SK-N-DZ (cell line): ENCODE measurements at places on chromosomes 16 and 17.

DNA sequence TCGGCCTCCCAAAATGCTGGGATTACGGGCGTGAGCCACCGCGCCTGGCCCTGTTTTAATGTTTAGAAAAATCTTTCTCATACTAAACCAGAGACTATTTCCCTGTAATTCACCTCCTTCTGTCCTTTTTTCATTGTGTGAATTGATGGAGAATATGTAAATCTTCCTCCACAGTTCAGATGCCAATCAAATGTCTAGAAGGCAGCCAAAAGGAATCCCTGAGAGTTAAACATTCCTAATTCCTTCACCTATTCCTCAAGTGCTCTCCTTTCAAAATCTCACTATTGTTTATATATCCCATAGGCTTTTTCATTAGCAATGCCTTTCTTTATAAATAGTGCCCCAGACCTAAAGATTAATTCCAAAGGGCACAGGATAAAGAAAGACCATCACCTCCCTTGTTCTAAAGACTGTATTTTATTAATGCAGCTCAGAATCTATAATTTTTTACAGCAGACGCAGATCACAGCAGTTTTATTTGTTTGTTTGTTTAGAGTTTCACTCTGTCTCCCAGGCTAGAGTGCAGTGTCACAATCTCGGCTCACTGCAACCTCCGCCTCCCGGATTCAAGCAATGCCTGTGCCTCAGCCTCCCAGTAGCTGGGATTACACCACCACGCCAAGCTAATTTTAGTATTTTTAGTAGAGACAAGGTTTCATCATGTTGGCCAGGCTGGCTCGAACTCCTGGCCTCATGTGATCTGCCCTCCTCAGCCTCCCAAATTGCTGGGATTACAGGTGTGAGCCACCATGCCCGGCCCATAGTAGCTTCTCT is 30.5 kb downstream of the COPZ2 start:
- no peak for DNase-seq

DNA sequence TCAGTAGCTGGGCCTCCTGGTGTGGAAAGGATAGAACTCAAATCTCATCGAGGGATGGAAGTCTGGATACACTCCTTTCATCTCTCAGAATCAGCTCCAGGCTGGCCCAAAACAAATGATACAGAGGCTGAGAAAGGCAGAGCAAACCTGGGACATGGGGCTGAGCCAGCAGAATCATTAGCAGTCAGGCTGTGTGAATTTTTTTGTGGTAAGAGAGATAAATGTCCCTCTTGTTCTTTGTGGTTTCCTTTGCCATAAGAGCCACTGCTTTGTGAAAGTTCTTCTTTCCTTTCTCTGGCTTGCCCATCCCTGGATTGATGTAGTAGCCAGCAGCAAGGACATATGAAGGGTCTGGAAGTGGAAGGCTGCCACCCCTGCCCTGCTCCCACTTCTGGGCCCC is 146.2 kb downstream of the CDH13 start:
- no peak for DNase-seq

DNA sequence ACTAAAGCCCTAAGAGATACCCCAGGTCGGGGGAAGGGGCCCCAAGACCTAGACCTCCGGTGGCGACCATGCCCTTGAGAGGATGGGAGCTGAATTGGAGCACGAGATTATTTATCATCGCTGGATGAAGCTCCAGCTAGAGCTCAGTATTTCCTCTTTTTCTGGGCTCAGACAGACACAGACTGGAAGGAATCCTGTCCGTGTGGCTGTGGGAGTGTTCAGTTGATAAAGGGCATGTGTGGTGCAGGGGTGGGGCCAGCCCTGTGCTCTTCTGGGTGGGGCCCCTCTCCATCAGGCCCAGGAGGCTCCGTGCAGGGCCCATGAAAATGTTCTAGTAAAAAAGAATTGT is 6.3 kb upstream of the CBX4 start:
- no peak for DNase-seq

DNA sequence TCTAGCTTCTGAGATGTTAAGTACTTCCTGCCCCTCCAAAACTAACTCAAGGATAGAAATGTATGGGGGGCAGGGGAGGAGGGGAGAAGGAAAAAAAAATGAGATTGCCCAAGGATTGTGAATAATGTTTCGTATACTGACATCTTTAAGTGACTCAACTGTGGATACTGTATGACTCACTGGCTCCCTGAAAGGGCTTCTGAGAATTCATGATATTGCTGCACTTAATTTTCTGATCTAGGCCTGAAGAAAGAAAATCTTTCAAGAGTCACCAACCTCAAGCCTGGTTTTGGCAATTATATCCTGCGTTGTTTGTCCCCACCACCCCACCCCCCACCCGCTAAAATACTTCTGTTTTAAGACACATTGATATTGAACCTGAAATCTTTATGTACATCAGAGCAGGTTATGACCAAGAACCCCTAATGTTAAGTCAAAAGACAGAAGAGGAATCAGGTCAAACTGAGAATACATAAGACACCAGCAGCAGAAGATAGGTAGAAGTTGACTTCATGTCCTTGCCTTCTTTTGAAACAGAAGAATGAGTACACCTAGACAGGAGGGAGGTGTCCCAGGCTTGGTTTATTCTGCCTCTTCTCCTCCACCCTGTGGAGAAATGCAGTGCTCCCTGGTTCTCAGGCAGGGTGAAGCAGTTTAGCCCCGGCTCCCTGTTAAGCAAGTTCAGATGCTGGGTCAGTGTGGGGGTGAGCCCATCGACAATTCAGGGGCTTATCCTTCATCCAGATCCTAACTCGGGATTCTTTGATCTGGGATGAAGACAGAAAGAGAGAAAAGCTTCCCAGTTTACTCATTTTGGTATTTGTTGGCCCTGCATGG is 3.3 kb upstream of the FBXL20 start:
- DNase-seq, result no peak

- DNase-seq, result no peak
Measured at GRCh38 chr16:15810411-15810810, 46.4 kb downstream of the MYH11 start.

GRCh38 chr16:81758376-81758775 is 20.7 kb upstream of the PLCG2 start:
- DNase-seq, result no peak

DNA sequence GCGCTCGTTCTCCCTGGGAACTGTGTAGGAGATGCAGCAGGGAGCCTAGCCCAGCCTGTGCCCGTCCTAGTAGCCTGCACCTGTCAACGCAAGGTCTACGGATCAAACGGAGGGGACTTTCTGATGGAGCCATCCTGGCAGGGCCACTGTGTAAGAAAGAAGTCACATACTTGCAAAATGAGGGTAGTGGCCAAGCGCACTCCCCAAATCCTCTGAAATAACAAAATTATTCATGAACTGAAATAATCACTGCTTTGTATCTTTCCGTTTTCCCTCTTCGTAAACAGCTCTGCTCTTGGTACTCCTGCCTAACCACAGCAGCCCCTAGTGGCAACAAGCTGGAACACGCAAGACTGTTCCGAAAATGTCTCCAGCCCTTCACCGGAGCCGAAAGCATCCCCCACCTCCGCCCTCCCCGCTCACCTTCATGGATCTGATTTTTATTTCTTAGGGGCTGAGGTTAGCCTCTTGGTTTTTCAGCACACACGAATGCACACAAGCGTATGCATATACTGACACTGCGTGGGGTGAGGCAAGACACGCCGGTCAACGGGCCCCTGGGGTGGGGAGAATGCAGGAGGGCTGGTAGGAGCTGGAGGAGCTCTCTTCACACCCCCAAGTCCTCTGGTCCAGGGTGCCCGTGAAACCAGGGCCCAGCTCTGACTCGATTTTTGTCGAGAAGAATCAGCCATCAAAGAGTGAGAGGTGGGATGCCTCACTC is 100.8 kb downstream of the ABCC12 start:
- DNase-seq, result peak; percentile 40

DNA sequence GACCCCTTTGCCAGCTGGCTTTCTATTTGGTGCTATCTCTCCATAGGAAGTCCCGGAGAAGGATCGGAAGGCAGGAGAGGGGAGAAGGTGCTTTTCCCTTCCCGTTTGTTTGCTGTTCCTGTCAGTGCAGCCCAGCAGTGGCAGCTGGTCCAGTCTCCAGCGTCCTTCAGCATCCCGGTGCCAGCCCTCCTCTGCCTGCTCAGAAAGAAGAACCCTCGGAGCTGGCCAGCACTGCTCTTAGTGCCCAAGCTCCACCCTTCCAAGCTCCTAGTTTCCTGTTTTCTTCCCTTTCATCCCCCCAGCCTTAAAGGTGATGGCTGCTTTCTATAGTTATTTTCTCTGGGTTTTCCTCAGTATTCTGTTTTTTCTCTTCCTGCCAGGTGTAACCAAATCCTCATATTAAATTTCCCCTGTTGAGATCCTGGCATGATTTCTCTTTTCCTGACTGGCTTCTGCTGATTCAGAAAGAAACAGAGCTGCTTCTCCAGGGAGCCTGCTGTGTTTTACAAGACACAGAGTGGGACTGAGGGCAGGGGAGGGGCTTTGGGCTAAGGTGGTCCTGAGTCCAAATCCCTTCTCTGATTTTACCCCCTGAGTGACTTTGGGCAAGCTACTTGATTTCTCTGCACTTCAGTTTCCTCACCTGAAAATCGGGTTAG is 186.8 kb downstream of the COPRS start:
- DNase-seq, result no peak

DNA sequence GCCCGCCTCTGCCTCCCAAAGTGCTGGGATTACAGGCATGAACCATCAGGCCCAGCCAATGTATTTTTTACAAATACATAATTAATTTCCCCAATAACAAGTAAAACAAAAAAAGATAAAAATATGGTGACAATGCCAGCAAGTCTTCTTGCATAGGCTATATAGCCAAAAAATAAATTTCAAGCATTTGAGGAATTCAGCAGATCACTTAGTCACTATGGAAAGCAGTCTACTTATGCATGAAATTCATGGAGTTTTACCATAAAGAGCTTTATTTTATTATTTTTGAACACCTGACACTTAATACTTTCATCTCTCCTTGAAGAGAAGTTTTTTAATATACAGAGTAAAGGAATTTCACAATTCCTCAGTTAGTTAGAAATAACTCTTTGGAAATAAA is 56.4 kb downstream of the BRIP1 start:
- DNase-seq, result no peak

DNA sequence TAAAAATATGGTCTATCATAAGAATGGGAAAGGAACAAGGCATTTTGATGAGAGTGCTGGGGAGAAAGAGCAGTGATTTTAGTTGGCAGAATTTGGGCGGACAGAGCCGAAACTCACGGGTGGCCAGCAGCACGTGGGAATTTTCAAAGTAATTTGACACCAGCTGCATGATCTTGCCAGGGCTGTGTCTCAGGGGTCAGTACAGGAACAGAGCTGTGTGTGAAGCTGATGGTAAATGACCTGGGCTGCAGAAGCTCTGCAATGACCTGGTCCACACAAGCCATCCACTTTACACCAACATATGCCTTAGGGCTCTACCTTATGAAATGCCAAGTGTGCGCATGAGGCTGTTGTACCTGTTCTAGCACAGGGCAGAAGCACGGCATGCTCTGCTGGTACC is 112.0 kb downstream of the ZFHX3 start:
- no peak for DNase-seq

DNA sequence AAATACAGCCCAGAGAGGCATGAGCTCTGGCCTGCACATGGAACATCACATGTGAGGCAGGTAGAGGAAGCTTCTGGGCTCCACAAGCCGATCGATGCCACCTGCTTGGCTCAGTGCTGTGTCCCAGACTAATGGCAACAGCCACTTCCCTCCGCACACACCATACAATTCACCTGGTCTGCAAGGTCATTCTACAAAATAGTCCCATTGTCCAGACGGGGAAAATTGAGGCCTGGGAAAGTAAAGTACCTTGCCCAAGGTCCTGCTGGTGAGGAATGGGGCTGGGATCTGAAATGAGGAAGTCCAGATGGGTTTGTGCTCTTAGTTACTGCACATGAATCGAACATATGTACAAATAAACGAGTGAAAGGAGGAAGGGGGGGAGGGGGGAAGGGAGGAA is 88.0 kb downstream of the LITAF start:
- DNase-seq, result no peak

- DNase-seq, result no peak
Measured at GRCh38 chr16:27253526-27253930, 15.0 kb downstream of the NSMCE1 start.

DNA sequence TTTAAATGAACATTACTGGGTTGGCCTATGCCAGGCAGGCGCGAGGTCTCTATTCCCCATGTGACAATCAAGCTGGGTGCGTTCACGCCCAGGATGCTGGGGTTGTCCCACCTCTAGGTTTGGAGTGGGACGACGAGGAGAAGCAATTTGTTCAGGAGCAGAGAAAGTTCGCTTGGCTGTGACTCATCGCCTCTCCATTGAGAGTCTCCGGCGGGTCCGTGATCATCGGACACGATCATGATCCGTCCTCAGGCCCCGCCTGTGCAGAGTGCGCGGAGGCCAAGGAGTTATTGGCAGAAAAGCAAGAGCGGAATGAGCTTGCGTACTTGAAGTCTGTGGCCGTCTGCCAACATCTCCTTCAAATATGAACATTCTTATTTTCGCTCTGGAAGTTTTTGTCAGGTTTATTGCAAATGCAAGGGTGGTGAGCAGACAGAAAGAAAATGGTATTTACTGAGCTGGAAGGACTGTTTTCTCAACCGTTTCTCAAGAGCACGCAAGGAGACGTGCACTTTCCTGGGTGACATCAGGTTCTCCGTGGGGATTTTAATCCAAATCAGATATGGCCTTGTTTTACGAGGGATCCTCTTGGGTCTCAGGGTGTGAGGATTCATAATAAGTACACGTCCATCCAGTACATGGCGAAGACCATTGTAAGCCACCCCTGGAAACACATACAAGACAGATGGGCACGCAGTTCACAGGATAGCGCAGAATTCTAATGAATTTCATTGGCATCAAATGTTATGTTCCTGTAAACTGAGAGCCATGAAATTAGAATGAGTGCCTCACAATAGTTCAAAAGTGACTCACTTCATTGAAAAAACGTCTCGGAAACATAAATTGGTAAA is 70.1 kb upstream of the CREBBP start:
- DNase-seq, result no peak

- no peak for DNase-seq
Measured at GRCh38 chr17:41870097-41870496, 4.9 kb upstream of the KLHL11 start.

GRCh38 chr17:73462823-73463222 is 151.0 kb upstream of the CDC42EP4 start:
- peak; percentile 31 for DNase-seq

- peak; percentile 67 for DNase-seq
Measured at GRCh38 chr16:23060458-23061320, 88.6 kb downstream of the USP31 start.

GRCh38 chr17:4948166-4948930 is at the start of gene PFN1:
PFN1 (minus strand) TSS chr17:4948530; CDS start chr17:4948394, 136 bp downstream.
- DNase-seq, result peak; percentile 93

GRCh38 chr17:16981928-16982327 is 10.0 kb upstream of the TNFRSF13B start:
- DNase-seq, result no peak

GRCh38 chr17:82914375-82914774 is 74.6 kb upstream of the ZNF750 start:
- no peak for DNase-seq

GRCh38 chr17:41844971-41845370 is 7.3 kb downstream of the KLHL10 start:
- DNase-seq, result no peak

DNA sequence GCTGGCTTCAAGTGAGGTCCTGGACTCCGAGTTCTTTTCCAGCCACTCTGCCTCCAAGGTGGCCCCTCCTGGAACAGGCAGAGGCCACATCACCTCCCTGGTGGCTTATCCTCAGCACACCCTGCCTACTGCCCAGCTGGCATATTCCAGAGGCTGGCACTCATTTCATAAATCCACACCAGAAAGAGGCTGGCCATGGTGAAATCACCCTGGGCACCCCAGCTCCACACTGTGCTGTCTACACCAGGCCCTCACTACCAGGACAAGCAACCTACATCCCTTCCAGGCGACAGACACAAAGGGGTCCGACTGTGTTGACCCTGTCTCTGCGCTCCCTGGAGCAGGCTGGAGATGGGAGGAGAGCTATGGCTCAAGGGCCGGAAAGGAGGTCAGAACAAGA is 100.2 kb downstream of the C16orf78 start:
- no peak for DNase-seq

GRCh38 chr17:3846437-3847164 is 555 bp upstream of the NCBP3 start:
- no peak for DNase-seq
